Stimulated activated CD8-positive, alpha-beta memory T cell treated with anti-CD3 and anti-CD28 coated beads, Interleukin-2, amount 100 ng/mL, for 1 hour (primary cell): ENCODE measurements at places on chromosomes 5 and 9.

DNA sequence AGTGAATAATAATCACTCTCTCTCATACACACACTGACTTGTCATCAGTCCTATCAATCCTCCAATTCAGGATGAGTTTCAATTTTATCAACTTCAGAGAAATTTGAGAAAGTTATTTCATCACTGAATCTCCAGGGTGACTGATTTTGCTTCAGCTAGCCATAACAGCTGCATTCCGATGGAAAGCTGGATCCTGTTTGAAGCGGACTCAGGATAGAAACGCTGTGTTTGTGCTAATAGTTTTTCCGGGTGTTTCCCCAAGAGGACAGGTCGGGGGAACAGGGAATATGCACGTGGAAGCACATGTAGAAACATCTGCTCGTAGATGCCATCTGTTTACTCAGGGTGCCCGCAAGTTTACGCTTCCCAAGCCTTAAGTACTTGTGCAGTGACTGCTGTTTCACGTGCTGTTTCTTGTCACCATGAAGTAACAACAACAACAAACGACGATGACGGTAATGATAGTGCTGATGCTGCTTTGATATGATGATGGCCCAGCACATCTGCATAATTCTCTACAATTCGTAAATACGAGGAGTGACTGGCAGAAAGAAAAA, 263.7 kb upstream of the DAPK1 start:
- DNase-seq = no peak

DNA sequence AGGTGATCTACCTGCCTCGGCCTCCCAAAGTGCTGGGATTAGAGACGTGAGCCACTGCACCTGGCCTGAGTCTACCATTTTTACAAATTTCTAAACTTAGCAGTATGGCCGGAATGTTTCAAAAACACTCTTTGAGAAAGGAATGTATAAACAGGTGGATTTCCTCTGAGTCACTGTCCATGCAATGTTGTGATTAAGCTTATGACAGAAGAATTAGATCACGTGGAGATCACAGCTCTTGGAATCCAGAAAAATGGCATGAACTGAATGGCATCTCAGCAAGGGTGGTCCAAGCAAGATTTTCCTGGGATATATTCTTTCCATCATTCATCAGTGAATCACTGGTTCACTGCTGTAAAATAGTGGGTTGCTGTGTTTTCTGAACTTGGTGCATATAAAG, 865.0 kb downstream of the PTPRD start:
- no peak for DNase-seq

DNA sequence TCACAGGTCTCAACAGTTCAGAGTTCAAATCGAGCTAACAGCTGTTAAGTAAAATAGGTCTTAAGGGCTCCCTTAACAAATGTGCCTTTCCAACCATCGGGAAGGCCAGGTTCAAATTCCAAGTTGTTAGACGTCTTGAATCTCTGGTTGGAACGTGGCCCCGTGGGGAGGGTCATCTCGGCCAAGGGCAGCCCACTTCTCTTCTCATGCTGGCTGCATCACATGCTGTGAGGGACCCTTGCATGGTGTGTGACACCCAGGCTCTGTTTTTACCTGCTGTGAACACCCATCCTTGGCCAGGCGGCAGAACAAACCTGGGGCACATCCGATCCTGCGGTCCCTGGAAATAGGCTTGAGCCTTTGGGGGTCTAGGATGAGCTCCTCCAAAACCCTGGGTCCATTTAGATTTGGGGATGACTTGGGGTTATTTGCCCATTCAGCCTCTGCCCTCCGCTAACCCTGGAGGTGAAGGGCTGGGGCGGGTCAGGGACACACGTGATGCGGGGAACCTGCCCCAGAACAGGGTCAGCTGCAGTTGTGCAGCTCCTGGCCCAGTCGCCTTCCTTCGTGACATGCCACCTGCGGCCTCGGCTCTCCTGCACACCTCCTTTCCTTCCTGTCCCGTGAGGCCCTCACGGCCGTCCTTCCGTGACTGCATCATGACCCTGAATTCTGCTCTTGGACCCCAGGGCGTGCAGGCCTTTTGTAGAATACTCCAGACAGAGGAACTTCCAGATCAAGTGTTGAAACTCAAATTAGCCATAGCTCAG, 45.9 kb downstream of the BOD1 start:
- no peak for DNase-seq

- DNase-seq = no peak
Observed at GRCh38 chr9:105608721-105609598, 51.0 kb downstream of the FKTN start.

- no peak for DNase-seq
Observed at GRCh38 chr9:75616841-75617566, 273.5 kb upstream of the PCSK5 start.

GRCh38 chr5:32307769-32308194, 5.0 kb downstream of the MTMR12 start:
- no peak for DNase-seq
